ENCODE measurements at places on chromosomes 6 and 20.

DNA sequence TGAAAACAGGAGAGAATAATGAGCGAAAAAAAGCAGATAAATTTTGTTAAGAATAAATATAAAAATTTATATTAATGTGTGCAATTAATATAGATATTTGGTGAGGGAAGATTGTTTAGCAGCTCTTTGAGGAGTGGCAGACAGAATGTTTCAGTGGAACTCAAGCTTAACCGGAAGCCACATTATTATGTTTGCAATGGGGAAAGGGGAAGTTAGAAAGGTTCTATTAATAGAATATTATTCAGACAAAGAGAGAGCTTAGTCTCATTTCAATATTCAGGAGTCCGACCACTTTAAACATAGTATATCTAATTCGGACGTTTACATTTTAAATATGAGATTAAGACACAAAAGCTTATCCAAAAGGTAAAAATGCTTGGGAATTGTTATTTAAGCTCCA, 81.6 kb upstream of the KHDRBS2 start:
- no peak for DNase-seq

- no peak for DNase-seq
Observed at GRCh38 chr20:53274807-53275206, 302.6 kb downstream of the TSHZ2 start.

GRCh38 chr6:4401408-4402368, 266.3 kb upstream of the ECI2 start:
- DNase-seq, result no peak

DNA sequence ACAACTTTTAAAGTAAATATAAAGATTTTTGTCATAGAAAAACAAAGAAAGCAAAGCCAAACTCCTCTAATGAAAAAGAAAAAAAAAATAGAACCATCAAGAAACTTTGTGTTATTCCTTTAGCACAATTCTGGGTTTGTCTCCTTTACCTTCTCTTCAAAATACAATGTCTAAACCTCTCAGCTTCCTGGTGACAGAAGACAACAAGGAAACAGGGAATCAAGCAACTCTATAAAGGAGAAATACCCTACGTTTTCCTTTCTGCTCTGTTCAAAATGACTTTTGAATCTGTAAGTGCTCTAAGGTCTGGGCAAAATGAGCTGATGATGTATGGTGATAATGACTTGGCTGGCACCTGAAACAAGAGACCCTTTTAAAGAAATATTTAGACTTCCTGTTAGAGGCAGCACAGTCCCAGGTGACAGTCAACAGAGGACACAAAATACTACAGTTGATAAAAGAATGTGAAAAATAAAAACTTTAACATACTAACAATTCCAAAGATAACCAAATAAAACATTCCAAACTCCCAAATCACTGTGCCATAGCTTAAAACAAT, 101.4 kb downstream of the PRDM1 start:
- DNase-seq, result no peak

- no peak for DNase-seq
Observed at GRCh38 chr6:41352396-41352795, 17.0 kb downstream of the NCR2 start.

Data from CD4-positive, CD25-positive, alpha-beta regulatory T cell (primary cell).